Fibroblast of lung (primary cell): ENCODE measurements at places on chromosomes 3 and 15.

GRCh38 chr3:159914426-159914825 lies 74.2 kb upstream of the IL12A start:
- no peaks in the 10 kb centered on the region for H3K36me3 ChIP-seq
- no peaks in the 10 kb centered on the region for H3K27me3 ChIP-seq

DNA sequence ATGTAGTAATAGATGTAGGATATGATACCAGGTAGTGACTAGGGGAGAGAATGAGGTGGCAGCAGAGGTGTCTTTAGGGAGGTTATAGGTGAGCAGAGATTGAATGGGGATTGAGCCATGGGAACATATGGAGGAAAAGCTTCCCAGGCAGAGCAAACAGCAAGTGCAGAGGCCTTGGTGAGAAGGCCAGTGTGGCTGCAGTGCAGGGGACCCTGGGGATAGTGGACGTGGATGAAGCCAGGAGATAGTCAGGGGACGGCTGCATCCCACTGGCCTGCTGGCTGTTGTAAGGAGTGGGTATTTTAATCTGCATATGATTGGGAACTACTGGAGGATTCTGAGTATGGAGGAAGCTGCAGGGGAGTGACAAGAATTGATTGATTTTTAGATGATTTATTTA lies 62.7 kb upstream of the TRAK1 start:
- no peaks in the 10 kb centered on the region for H3K27me3 ChIP-seq
- no peak overlapping the region for H3K4me3 ChIP-seq
- H3K4me1 ChIP-seq, result peaks cover 33% of the 10 kb centered on the region
- H3K27ac ChIP-seq, result no peak overlapping the region

GRCh38 chr3:66164155-66164554 lies 56.6 kb upstream of the SLC25A26 start:
- H3K27ac ChIP-seq, result no peak overlapping the region
- no peak overlapping the region for H3K4me3 ChIP-seq
- no peaks in the 10 kb centered on the region for H3K36me3 ChIP-seq
- H3K27me3 ChIP-seq, result peaks cover 3% of the 10 kb centered on the region

- H3K27ac ChIP-seq, result peak overlapping the region; percentile 29
- H3K4me3 ChIP-seq, result no peak overlapping the region
- H3K36me3 ChIP-seq, result no peaks in the 10 kb centered on the region
- no peaks in the 10 kb centered on the region for H3K27me3 ChIP-seq
- DNase-seq, result peak; percentile 85
- peaks cover 12% of the 10 kb centered on the region for H3K4me1 ChIP-seq
Measured at GRCh38 chr15:58457466-58457965, 25.7 kb downstream of the LIPC start.

DNA sequence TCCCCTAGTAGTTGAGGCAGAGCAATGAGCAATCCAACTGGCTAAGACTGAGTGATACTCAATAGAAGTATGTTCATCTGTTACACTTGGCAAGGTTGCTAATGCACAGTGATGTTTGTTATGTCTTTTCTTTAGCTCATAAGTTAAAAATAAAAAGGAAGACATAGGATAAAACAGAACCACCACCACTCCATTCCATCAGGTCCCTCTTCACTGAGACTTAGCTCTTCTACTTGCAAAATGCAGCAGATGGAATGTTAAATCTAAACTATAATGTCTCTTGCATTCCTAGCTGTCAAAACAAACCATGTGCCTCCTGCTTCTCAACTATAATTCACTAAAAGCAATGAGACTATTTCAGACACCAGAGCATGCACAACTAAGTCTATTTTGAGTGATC lies 265.6 kb upstream of the UBE2E2 start:
- H3K27ac ChIP-seq, result no peak overlapping the region
- H3K4me3 ChIP-seq, result no peak overlapping the region
- peak; percentile 35 for DNase-seq
- no peaks in the 10 kb centered on the region for H3K27me3 ChIP-seq
- no peaks in the 10 kb centered on the region for H3K4me1 ChIP-seq

- no peak for DNase-seq
- no peaks in the 10 kb centered on the region for H3K27me3 ChIP-seq
- H3K36me3 ChIP-seq, result no peaks in the 10 kb centered on the region
- H3K27ac ChIP-seq, result no peak overlapping the region
- H3K4me1 ChIP-seq, result no peaks in the 10 kb centered on the region
- H3K4me3 ChIP-seq, result no peak overlapping the region
Measured at GRCh38 chr15:52615302-52615701, 46.5 kb upstream of the ARPP19 start.
